ENCODE measurements at places on chromosomes 6 and 20.

GRCh38 chr6:83511901-83512681 lies at the start of gene PRSS35:
TSS of gene PRSS35 (plus strand) at chr6:83512534. CDS start at chr6:83523442, 10,908 bp downstream.
- no peaks in the 10 kb centered on the region for H3K36me3 ChIP-seq
- peak; percentile 55 for DNase-seq
- H3K27ac ChIP-seq = no peak within 1 kb of the TSS
- peaks cover 6% of the 10 kb centered on the region for H3K4me1 ChIP-seq
- peak within 1 kb of the TSS; percentile 4 for H3K4me3 ChIP-seq

GRCh38 chr6:23277521-23278179 lies 708.3 kb downstream of the HDGFL1 start:
- no peak overlapping the region for H3K4me3 ChIP-seq
- no peak overlapping the region for H3K27ac ChIP-seq
- H3K4me1 ChIP-seq = no peaks in the 10 kb centered on the region

DNA sequence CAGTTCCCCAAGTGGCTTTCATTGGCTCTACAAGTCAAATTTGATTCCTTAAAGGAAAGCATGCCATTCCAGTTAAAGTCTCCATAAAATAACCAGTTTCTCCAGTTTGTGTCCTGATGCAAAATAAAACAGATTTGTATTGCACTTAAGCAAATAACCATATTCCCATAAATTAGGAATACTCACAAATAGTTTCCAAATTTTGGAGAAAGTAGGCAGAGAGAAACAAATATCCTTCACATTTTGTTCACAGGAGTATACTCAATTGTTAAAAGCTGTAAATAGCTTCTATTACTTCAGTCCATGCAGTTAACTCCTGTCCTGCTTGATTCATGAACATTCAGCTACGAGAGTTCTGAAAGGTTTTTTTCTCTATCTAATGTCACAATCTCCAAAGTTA lies 281.4 kb upstream of the RGS17 start:
- no peaks in the 10 kb centered on the region for H3K36me3 ChIP-seq
- no peaks in the 10 kb centered on the region for H3K4me1 ChIP-seq
- H3K27me3 ChIP-seq = no peaks in the 10 kb centered on the region
- no peak for DNase-seq
- no peak overlapping the region for H3K4me3 ChIP-seq
- no peak overlapping the region for H3K27ac ChIP-seq

- no peak overlapping the region for H3K27ac ChIP-seq
- H3K27me3 ChIP-seq = no peaks in the 10 kb centered on the region
- H3K4me3 ChIP-seq = no peak overlapping the region
These were observed 391.9 kb downstream of the CD109 start for GRCh38 chr6:74087899-74088298.

GRCh38 chr20:62080249-62080990 lies 14.7 kb upstream of the TAF4 start:
- H3K4me3 ChIP-seq = no peak overlapping the region
- no peak for DNase-seq
- H3K36me3 ChIP-seq = no peaks in the 10 kb centered on the region
- no peaks in the 10 kb centered on the region for H3K27me3 ChIP-seq

DNA sequence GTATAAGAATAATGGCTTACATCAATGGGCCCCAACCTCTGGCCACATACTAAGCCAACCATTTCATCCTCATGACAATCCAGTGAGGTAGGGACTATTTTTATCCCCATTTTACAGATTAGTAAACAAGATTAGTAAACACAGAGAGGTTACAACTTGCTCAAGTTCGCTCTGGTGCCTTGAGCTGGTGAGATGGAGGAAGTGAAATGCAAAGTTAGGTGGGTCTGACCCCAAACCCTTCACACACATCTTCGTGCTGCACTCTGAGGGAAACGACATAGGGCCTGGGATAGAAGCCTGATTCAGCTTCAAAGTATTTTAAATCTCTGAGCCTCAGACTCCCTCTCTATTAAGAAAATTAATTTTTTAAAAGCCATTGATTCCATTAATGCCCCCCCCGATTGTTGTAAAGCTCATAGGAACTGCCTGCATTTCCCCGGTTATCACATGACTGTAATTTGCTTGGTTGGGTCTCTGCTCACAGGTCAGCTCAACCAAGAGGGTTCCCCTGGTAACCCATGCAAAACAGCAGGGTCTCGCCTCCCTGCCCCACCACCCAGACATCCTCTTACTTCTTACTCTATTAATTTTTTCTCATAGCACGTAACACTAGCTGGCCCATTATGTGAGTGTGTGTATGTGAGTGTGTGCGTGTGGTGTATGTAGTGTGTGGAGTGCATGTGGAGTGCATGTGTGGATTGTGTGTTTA lies 221.2 kb downstream of the MAFB start:
- no peaks in the 10 kb centered on the region for H3K27me3 ChIP-seq
- peaks cover 11% of the 10 kb centered on the region for H3K4me1 ChIP-seq
- DNase-seq = no peak
- no peak overlapping the region for H3K4me3 ChIP-seq

GRCh38 chr20:57387945-57388371 lies 3.2 kb upstream of the RBM38 start:
- H3K27me3 ChIP-seq = no peaks in the 10 kb centered on the region
- no peak overlapping the region for H3K27ac ChIP-seq
- H3K36me3 ChIP-seq = no peaks in the 10 kb centered on the region
- DNase-seq = peak; percentile 3
- H3K4me3 ChIP-seq = no peak overlapping the region
- peaks cover 20% of the 10 kb centered on the region for H3K4me1 ChIP-seq

GRCh38 chr6:5095236-5095635 lies 10.1 kb downstream of the PPP1R3G start:
- no peaks in the 10 kb centered on the region for H3K4me1 ChIP-seq
- DNase-seq = no peak
- H3K27me3 ChIP-seq = no peaks in the 10 kb centered on the region
- H3K27ac ChIP-seq = no peak overlapping the region
- H3K36me3 ChIP-seq = no peaks in the 10 kb centered on the region

GRCh38 chr20:49228676-49229075 lies 9.5 kb downstream of the DDX27 start:
- H3K27ac ChIP-seq = no peak overlapping the region
- H3K4me1 ChIP-seq = peaks cover 9% of the 10 kb centered on the region
- H3K4me3 ChIP-seq = no peak overlapping the region
- peaks cover 92% of the 10 kb centered on the region for H3K36me3 ChIP-seq

- no peaks in the 10 kb centered on the region for H3K36me3 ChIP-seq
- H3K4me3 ChIP-seq = no peak overlapping the region
- peaks cover 35% of the 10 kb centered on the region for H3K4me1 ChIP-seq
- DNase-seq = no peak
These were observed 6.0 kb downstream of the AFDN start for GRCh38 chr6:167832497-167833395.

GRCh38 chr6:2181567-2181966 lies 63.8 kb downstream of the GMDS start:
- DNase-seq = no peak
- H3K27me3 ChIP-seq = no peaks in the 10 kb centered on the region
- no peak overlapping the region for H3K27ac ChIP-seq
- H3K4me1 ChIP-seq = no peaks in the 10 kb centered on the region

DNA sequence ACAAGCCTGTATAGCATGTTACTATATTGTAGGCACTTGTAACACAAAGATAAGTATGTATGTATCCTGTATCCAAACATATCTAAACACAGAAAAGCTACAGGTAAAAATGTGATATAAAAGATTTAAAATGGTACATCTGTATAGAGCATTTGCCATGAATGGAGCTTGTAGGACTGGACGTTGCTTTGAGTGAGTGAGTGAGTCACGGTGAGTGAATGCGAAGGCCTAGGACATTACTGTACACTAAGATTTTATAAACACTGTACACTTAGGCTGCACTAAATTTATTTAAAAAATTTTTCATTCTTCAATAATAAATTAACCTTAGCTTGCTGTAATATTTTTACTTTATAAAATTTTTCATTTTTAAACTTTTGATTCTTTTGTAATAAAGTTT lies 136.9 kb downstream of the NKAIN2 start:
- no peak overlapping the region for H3K4me3 ChIP-seq
- no peak overlapping the region for H3K27ac ChIP-seq

GRCh38 chr20:870758-871157 lies 37.2 kb downstream of the FAM110A start:
- H3K27ac ChIP-seq = no peak overlapping the region
- no peaks in the 10 kb centered on the region for H3K27me3 ChIP-seq
- H3K4me1 ChIP-seq = no peaks in the 10 kb centered on the region
- DNase-seq = no peak
- no peaks in the 10 kb centered on the region for H3K36me3 ChIP-seq
- H3K4me3 ChIP-seq = no peak overlapping the region

DNA sequence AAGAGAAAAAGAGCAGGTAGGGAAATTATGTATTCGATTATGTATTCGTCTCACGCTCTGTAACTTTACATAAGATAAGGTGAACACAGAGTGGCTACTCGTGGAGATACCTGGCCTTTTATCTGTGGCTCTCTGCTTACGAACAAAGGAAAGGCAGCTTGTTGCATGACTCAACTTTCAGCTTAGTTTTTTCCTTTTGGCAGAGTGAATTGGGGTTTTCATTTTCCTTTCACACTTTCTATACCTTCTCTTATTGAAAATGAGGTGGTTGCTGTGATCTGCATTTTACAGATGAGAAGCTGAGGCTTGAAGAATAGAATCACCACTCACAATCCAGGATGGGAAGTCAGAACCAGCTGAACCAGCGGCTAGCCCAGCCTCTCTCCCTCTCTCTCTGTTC lies 13.3 kb upstream of the KCNK15 start:
- no peaks in the 10 kb centered on the region for H3K36me3 ChIP-seq
- no peak for DNase-seq

- H3K4me3 ChIP-seq = no peak overlapping the region
- H3K36me3 ChIP-seq = no peaks in the 10 kb centered on the region
- DNase-seq = no peak
- H3K4me1 ChIP-seq = peaks cover 15% of the 10 kb centered on the region
- H3K27ac ChIP-seq = no peak overlapping the region
These were observed 1.5 kb downstream of the TGM3 start for GRCh38 chr20:2297357-2297728.

GRCh38 chr6:116291701-116292396 lies 12.1 kb upstream of the TSPYL1 start:
- no peaks in the 10 kb centered on the region for H3K27me3 ChIP-seq
- no peak overlapping the region for H3K27ac ChIP-seq
- no peak overlapping the region for H3K4me3 ChIP-seq

GRCh38 chr6:88698661-88699060 lies 264.8 kb downstream of the RNGTT start:
- no peaks in the 10 kb centered on the region for H3K4me1 ChIP-seq
- H3K4me3 ChIP-seq = no peak overlapping the region
- H3K36me3 ChIP-seq = no peaks in the 10 kb centered on the region
- no peak overlapping the region for H3K27ac ChIP-seq

DNA sequence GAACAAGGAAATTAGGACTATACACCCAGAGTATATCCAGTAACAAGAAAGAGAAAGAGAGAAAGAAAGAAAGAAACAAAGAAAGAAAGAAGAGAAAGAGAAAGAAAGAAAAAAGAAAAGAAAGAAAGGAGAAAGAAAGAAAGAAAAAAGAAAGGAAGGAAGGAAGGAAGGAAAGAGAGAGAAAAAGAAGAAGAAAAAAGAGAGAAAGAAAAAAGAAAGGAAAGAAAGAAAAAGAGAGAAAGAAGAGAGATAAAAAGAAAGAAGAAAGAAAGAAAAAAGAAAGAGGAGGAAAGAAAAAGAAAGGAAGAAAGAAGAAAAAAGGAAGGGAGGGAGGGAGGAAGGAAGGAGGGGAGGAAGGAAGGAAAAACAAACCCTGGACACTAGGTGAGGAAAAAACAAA lies 981.8 kb downstream of the TBC1D32 start:
- no peaks in the 10 kb centered on the region for H3K27me3 ChIP-seq
- H3K36me3 ChIP-seq = no peaks in the 10 kb centered on the region
- H3K4me1 ChIP-seq = no peaks in the 10 kb centered on the region
- no peak overlapping the region for H3K4me3 ChIP-seq
- no peak overlapping the region for H3K27ac ChIP-seq

DNA sequence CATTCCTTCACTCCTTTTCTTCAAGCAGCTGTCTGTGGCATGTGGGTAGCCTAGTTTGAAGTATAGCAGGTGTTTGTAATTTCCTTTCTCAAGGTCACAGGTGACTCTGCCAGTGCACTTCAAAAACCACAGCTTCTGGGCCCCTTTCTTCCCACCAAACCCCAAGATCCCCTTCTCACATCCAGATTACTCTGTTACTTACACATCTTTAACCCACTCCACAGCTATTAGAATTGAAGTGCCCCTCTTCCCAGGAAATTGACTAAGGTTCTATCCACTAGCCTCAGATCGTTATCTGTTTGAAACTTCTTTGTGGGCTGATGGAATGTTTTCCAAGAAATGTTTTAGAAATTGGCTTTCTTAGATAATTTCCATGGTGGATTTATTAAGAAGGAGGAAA lies 150.8 kb downstream of the AHI1 start:
- no peaks in the 10 kb centered on the region for H3K4me1 ChIP-seq
- no peaks in the 10 kb centered on the region for H3K27me3 ChIP-seq
- DNase-seq = no peak
- no peak overlapping the region for H3K27ac ChIP-seq

- no peaks in the 10 kb centered on the region for H3K27me3 ChIP-seq
- no peak for DNase-seq
- no peak overlapping the region for H3K4me3 ChIP-seq
- H3K27ac ChIP-seq = no peak overlapping the region
These were observed 312.9 kb downstream of the GJA1 start for GRCh38 chr6:121748376-121748775.

- no peak overlapping the region for H3K4me3 ChIP-seq
- peak overlapping the region; percentile 46 for H3K27ac ChIP-seq
- DNase-seq = no peak
- H3K27me3 ChIP-seq = no peaks in the 10 kb centered on the region
- peaks cover 11% of the 10 kb centered on the region for H3K4me1 ChIP-seq
These were observed 75.4 kb upstream of the PTPN1 start for GRCh38 chr20:50434653-50435396.

- no peak for DNase-seq
- H3K4me3 ChIP-seq = no peak overlapping the region
- H3K36me3 ChIP-seq = no peaks in the 10 kb centered on the region
- H3K4me1 ChIP-seq = no peaks in the 10 kb centered on the region
These were observed 32.9 kb downstream of the PNLDC1 start for GRCh38 chr6:159832946-159833345.

DNA sequence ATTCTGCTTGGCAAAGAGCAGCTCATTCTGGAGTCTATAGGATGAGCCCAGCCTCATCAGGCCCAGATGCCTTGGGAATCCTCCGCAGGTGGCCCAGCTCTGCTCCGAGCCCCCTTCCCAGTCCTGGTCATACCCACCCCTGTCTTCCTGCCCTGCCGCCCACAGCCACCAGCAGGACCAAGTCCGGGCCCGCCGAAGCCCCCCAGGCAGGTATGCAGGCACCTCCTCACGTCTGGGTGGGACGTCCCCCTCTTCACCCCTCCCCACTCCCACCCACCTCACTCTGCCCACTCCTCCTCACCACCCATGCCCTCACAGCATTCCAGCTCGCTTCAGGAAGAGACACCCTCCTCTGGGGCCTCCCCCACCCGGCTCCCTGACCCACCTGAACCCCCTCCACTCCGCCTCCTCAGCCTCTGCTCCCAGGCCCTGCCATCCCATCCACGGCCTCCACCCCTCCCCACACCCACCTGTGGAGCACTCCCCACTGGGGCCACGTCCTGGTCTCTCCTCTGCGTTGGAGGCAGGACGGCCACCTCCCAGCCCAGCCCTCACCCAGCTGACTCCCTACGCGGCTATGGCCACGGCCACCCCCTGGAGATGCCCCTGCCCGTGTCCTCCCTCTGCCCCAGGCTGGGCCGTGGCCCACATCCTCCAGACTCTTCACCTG lies 43.4 kb downstream of the KCNQ2 start:
- H3K27me3 ChIP-seq = no peaks in the 10 kb centered on the region
- no peak overlapping the region for H3K4me3 ChIP-seq
- H3K4me1 ChIP-seq = no peaks in the 10 kb centered on the region
- no peak for DNase-seq
- no peak overlapping the region for H3K27ac ChIP-seq

GRCh38 chr6:101722471-101722870 lies 329.0 kb downstream of the GRIK2 start:
- no peaks in the 10 kb centered on the region for H3K4me1 ChIP-seq
- H3K36me3 ChIP-seq = no peaks in the 10 kb centered on the region
- H3K27me3 ChIP-seq = no peaks in the 10 kb centered on the region
- H3K27ac ChIP-seq = no peak overlapping the region

Data from upper lobe of left lung (tissue), 6 donors.